GM13976 (cell line): ENCODE measurements at places on chromosomes 4 and X.

- DNase-seq: no peak
Measured at GRCh38 chr4:7956270-7956808, 16.7 kb upstream of the AFAP1 start.

GRCh38 chrX:109614951-109615350 is 10.0 kb downstream of the KCNE5 start:
- no peak for DNase-seq

DNA sequence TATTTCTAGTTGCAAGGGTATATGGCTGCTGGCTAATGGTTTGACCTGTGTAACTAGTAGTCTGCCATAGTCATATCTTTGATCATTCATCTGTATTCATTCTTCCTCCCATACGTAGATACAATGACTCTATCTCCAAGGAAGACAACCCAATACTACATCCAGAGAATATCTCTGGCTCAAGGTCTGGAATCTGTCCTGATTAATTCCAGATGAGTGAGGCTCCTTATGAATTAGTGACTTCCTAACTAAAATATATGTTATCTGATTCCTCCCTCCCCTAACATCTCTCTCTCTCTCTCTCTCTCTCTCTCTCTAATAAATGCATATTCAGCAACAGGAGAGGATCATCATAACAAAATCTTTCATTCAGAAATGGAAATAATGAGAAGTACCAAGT is 641.5 kb downstream of the FAT4 start:
- DNase-seq: no peak

- no peak for DNase-seq
Measured at GRCh38 chrX:150156615-150157014, 206.5 kb upstream of the MAMLD1 start.

DNA sequence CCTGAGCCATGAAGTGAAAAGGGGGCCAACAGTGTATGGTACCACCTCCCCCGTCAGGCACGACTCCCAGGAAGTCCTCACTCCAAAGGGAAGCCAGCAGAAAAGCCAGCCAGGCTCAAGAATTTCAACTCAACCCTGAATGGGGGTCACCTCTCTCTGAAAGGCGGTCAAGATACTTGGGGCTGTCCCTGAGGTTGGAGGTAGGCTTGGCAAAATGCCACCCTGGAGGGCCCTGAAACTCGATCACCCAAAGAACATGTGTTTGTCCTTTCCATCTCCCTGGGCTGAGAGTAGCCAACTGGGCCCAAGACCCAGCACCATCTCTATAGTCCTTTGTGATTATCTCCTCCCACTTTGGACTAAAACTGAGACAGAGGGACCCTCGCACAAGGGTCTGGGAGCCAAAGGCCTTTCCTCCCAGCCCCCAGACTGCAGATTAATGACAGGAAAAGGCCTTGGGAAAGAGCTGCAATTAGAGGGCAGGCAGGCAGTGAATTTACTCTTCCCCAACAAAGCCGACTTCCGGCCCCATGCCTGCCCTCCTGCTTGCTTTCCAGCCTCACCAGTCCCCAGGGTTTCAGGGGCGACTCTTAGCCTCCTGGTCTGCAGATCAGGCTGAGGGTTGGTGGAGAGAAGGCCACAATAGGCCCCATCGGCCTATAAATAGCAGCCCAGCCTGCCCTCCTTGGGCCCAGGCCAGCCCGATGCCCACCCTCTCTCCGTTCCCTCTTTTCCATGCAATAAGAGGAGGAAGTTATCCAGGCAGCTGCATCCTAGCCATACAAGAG is 5.6 kb downstream of the SASH3 start:
- no peak for DNase-seq
